Activated T-helper 1 cell treated with anti-CD3 and anti-CD28 coated beads, Interleukin-12 subunit alpha, Interleukin-12 subunit beta, Interleukin-2, Interleukin-4 antibody, amounts not matched to agents 30 ng/mL and 10 ng/mL and 1 ng/mL, durations not matched to agents 14 hours and 24 hours and 36 hours (primary cell): ENCODE measurements at places on chromosomes 7 and 10.
A peak's percentile ranks its signal among the peaks of the same experiment; 100 is the strongest.

DNA sequence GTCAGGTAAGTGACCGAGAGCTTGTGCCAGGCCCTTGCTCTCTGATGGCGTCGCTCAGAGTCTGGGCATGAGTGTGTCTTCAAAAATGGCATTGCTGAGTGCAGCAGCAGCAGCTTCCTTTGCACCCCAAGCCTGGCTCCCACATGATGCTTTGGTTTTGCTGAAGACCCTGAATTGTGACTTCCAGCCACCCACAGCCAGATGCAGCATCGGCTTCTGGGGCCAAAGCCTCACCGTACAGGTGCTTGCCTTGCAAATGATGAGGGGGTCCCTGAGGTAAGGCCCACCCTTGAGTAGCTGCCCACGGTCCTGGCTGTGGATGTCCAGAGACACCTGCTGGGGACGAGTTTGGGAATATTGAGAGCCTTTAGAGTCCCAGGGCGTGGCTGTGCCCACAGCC lies 57.9 kb downstream of the JAKMIP3 start:
- no peak for DNase-seq

DNA sequence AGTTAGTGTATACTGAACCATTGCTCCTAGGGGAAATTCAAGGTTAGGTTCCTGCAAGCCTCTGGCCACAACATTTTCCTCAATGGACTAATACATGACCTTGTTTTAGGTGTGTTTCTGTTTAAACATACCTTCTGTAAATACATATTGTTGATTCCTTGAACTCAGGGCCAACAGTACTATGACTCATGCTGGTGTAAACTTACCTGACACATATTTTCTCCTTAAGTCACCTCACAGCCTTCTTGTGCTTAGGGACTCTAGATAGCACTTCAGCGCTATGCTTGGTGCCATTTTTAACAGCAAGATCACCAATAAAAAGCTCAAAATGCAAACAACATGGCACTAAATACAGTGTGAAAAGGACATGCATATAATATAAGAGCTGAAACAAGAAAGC lies 176.4 kb downstream of the TAX1BP1 start:
- no peak for DNase-seq

DNA sequence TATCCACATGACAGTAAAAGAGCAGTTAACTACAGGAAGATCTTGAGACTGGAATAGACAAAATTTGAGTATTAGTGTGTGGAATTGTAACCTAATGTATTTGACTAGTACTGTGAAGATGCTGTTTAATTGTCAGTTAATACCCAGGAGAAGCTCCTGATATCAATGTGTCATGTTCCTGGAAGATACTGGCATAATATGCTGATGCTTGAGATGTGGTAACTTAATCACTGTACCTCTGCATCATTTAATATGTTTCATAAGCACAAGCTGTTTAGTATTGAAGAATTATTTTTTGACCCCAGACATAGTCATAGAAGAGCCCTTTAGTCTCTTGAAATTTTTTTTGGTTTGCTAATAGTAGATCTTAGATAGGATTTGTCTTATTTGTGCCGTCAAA lies 15.4 kb downstream of the CCSER2 start:
- DNase-seq, result no peak

DNA sequence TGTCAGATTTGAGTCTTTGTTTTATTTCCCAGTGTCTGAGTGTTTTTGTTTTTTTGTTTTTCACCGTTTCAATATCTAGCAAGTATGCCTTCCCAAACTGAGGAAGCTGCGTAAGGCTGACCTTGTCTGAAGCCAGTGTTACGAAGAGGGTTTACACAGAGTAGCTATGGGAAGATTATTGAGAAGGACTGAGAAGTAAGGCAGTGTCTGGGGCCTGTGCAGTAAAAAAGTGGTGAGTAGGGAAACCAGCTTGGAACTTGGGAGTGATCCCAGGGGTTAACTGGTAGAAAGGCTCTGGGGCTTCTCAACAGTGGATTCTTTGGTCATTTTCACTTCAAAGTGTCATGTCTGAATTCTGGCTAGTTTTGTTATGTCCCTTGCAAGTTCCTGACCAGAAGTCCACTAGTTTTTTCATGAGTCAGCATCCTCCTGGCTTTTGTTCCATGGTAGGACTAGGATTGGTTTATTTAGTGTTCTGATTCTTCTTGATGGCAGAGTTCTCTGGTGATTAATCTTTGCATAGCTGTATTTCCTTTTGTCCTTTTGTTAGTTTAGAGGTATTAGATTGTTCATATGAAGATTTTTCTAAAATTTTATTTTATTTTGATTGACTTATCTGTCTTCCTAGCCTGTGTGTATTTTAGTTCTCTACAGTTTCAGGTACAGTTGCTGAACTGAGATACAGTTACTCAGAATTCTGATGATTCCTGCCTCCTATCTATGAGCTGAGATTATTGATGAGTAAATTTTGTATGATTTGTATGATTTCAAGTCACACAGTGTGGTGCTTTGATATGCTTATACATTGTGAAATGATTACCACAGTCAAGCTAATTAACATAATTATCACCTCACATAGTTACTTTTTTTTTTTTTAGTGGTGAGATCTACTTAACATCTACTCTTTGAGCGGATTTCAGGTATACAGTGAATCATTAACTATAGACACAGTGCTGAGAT lies 19.0 kb downstream of the GARS1 start:
- DNase-seq, result no peak

DNA sequence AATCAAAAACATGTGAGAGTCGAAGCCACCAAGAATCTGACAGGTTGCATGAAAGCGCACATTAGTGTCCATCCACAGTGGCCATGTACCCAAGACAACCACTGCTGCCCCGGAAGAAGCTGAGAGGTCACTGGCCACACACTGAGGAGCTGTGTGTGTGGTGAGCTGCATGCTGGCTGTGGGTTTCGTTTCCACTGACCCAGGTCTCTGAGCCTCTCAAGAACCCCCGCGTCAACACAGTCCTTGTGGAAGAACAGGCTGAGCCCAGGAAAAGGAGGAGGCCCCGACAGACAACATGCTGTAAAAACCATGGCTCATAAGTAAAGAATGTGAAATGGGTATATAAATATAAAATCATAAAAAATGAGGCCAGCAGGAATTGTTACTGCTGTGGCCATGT lies 8.2 kb downstream of the VIPR2 start:
- DNase-seq, result no peak

DNA sequence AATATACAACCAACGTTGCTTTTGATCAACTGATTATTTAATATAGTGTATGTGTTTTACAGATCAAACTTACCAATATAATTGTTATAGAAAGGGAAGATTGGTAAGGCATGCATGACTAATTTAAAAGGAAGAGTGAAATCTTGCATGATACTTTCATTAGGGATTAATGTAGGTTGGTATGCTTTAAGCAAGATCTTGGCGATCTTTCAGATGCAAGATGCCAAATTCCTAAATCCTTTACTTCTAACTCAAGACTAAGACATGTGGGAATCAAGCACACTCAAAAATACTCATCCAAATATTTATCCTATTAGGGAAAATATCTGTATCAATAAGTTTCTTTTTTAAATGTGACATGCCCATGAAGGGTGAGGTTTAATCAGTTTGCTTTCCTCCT lies 321.4 kb upstream of the MEOX2 start:
- no peak for DNase-seq

DNA sequence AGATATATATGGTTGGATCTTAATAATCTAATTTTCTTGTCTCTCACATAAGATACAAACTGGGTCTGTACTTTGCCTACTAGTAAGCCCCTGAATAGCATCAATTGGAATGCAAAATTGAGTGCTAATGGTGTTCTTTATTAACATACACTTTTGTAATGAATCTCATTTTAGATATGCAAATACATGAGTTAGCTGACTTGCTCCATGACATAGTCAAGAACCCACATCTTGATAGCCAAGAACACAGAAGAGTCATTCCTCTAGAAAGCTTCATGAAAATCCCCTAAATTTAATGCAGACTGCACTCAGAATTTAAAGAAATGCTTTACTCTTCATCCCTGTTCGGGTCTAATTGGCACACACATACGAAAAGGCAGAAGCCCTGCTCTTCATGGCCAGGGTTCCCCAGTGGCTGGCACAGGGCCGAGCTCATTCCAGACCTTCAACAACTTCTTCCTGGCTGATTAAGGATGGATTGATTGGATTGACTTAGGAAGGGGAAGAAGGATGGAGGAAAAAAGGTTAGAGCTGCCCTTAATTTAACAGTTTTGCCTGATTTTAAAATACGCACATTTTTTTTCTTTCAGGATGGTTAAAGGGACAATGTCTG lies 431.1 kb upstream of the KLF6 start:
- no peak for DNase-seq

GRCh38 chr10:88218362-88218761 lies 354.9 kb downstream of the PTEN start:
- DNase-seq, result no peak

GRCh38 chr7:70356787-70357328 lies 758.6 kb downstream of the AUTS2 start:
- DNase-seq, result no peak

GRCh38 chr10:49183596-49184542 lies 4.3 kb downstream of the TMEM273 start:
- no peak for DNase-seq

GRCh38 chr10:102230861-102231356 lies 4.8 kb downstream of the ELOVL3 start:
- DNase-seq, result peak; percentile 39

DNA sequence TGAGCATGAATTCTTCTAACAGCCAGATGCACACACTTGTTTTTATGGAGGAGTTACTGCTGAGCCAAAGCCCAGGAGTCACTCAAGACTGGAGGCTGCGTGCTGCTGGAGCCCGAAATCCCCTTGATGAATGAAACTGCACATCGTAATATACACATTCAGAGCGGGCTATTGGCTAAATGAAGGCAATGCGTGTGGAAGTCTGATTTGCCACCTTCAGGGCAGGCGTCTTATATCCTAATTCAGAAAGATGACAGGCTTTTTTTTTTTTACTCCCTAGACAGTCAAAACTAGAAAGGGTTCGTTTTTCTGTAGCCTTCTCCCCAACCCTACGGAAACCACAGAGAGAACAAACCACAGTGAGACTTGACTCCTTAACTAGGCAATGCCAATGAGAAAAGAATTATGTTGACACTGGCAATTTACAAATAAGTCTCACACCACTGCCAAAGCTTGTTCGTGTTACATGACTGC lies 227.2 kb upstream of the KLF14 start:
- DNase-seq, result peak; percentile 83

GRCh38 chr10:10817609-10818008 lies 200.1 kb upstream of the CELF2 start:
- no peak for DNase-seq

GRCh38 chr10:49357910-49358309 lies 38.0 kb downstream of the DRGX start:
- DNase-seq, result no peak

- no peak for DNase-seq
Measured at GRCh38 chr10:79319115-79319771, 28.0 kb upstream of the PPIF start.

GRCh38 chr7:114047889-114048288 lies 129.1 kb upstream of the PPP1R3A start:
- no peak for DNase-seq
